ENCODE measurements at places on chromosomes 4 and X. TPM values are rescaled to one million over a fixed set of nuclear protein-coding genes. Genes with fewer than 3 reads are reported as not detected.

PSAPL1 gene
- total RNA-seq: not detected

DMD gene
- 1.6 TPM for total RNA-seq

CT47A7 gene
- not detected for total RNA-seq

CENPU gene
- 4.0 TPM for total RNA-seq

MAGEC2 gene
- not detected for total RNA-seq

Measured in T-cell (primary cell).